HEK293T (cell line): ENCODE measurements at places on chromosomes 4 and X.
A peak's percentile ranks its signal among the peaks of the same experiment; 100 is the strongest.

DNA sequence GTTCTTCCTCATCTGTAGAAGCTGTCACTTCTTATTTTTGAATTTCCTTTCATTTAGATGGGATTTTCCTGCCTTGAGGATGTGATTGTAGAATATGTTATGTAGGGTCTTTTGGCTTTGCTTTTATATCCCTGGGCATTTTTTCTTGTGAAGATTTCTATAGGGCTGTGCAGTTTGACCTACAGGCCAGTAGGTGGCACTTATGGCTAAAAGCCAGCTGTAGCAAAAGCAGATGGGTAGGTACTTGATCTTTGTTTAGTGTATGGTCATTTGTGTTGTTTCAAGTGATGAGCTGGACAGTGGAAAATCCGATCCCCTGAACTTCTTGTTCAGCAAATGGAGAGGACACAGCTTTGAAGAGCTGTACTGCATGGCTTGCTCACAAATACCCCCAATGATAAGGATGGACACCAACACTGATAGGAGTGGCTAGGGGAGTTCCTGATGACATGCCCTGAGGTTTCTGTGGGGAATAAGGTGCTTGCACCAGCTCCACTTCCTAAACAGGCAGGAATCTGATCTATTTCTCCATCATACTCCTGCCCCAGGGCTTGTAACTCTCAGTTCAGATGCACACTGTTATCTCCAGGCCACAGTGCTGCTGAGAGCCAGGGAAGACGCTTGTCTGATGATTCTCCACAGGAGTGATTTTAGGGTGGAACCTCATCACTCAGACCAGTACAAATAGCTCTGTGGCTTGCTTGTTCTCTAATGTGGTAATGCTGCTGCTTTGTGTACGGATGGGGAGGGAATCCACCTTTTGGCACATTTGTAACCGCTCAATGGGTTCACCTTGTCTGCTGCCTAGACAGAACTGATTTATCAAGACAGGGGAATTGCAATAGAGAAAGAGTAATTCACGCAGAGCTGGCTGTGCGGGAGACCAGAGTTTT is 417.1 kb upstream of the MAGEB16 start:
- peak; percentile 6 for DNase-seq

GRCh38 chr4:1360423-1361283 is 13.6 kb downstream of the UVSSA start:
- DNase-seq, result no peak

GRCh38 chr4:42895452-42895851 is 2.9 kb downstream of the GRXCR1 start:
- no peak for DNase-seq

- no peak for DNase-seq
These were observed 129.1 kb upstream of the LDB2 start for GRCh38 chr4:17027495-17027894.

- no peak for DNase-seq
These were observed 1033.0 kb upstream of the INTU start for GRCh38 chr4:126599746-126600145.

GRCh38 chr4:135927651-135928050 is 1604.6 kb downstream of the PCDH18 start:
- DNase-seq, result no peak

GRCh38 chrX:108221301-108221864 is 129.8 kb downstream of the ATG4A start:
- no peak for DNase-seq

- no peak for DNase-seq
These were observed 98.2 kb downstream of the USP46 start for GRCh38 chr4:52560844-52561280.

DNA sequence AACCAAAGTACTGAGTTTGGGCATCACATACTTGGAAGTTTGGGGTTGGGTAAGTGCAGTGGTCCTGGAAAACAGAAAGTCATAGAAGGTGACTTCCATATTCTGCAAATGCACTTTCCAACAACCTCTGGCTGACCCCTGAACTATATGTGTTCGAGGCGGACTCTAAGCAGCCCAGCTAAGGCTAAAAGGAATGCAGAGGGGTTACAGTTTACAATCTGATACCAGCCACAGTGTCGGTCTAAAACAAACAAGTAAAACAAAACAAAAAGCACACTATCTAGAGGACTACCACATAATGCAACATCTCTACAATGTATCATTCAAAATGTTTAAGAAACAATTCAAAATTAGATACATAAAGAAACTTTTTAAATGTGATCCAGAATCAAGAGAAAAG is 185.6 kb downstream of the ADAMTS3 start:
- DNase-seq, result no peak
